ENCODE measurements at places on chromosomes 2 and 18.

DNA sequence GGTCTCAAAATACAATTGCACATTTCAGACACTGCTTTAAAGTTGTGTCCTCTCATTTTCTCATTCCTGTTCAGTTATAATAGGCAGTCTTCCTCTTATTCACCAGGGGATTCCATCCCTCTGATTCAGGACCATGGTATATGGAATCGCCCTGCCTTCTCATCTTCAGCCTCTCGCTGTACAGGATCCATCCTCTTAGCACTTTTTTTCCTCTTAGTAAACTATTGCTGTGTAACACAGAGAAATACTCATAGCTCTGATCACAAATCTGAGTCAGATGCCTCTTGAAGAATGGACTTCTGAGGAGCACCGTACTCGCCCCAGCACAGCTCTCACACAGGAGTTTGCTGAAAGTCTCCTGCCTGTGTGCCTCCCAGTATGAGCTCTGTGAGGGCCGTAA lies 11.3 kb downstream of the RMP24 start:
- no peak for DNase-seq

- DNase-seq = no peak
Measured at GRCh38 chr2:74768401-74768914, 65.5 kb upstream of the HK2 start.

- DNase-seq = peak; percentile 25
Measured at GRCh38 chr2:63049211-63049969, 1.2 kb upstream of the OTX1 start.

GRCh38 chr2:24659862-24660261 lies 133.3 kb downstream of the PTRHD1 start:
- DNase-seq = no peak

DNA sequence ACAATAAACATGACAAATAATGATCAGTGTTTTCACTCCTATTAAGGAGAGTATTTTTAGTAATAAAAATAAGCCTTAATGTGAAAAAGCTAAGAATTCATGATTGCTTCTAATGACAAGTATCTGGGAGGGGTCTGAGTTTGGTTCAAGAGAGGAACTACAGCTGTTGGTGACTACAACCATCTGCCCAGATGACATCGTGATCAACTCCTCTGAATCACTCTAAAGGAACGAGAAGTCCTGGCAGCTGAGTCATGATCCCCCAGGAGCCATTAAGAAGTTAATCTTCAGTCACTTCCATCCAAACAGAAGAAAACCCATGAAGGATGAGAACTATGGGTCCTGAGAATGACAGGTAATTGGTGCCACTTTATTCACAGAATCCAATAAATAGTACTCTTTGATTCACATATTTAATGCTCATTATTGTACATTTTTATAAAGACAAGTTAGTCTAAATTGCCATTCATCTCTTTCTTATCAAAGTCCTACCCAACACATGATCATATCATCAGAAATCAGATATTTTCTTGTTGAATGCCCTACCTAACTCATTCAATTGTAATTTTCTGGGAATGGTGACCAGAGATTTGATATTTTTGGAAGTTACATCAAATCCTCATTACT lies 6.8 kb downstream of the TFPI start:
- no peak for DNase-seq

GRCh38 chr2:9213477-9214051 lies 7.0 kb downstream of the ASAP2 start:
- no peak for DNase-seq

- DNase-seq = no peak
Measured at GRCh38 chr2:10017313-10017941, 25.9 kb upstream of the KLF11 start.

DNA sequence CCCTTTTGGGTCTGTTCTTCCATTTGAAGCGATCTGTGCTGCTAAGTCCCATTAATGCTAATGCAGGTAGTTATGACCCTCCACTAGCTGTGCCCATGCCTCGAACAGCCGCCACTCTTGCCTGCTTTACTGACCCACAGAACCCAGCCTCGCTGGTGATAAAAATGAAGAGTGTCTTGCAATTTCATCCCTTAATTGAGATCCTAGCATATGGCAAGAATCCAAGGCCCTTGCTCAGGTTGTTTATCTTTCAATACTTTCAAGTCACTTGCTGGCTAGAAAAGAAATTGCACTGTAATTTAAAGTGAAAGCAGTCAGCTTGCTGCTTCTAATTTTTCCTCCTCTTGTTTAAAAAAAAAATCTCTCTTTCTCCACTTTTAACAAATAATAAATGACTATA lies 73.6 kb downstream of the ZNF521 start:
- DNase-seq = no peak

DNA sequence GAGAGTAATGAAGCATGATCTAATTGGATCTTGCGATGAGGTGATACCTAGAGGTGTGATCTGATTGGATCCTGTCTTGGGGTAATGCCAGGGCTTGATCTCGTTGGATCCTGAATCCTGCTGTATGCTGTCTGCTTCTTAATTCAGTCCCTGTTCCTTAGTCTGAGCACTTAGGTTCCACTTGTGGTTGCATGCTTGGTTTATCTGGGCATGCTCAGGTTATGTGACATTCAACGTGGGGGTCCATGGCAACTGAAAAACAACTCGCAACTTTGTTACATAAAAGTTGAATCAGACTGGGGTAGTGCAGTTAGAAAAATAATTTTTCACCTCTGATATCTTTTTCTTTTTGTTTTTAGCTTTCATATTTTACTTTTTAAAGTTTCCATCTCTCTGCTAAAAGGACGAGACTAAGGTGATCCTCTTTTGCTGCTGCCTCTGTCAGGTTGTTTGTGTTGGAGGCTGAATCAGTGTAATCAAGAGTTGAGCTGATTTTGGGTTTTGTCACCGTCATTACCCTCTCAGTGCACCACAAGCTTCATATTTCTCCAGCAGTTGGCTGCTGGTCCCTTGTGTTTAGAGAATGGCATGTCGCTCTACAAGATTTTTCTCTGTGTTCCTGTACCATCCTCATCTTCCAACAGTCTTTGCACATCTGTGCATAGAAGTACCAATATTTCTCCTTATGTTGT lies 67.9 kb downstream of the NCOA1 start:
- no peak for DNase-seq

DNA sequence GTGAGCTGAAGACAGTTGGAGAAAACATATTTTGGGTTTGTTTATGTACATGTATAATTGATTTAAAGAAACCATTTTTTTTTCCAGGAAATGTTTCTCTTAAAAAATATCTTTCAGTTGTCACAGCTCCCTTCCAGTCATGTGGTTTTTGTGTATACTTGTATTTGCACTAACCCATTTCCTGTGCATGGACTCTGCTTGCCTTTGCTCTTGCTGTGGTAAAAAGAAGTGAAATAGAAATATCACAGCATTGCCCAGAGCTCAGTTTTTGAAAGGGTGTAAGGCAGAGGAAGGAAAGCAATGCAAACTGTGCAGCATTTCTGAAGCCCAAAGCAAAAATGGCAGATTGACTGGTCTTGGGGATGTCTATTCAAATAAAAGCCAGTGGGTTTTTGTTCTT lies 10.4 kb upstream of the DOCK10 start:
- DNase-seq = peak; percentile 33

DNA sequence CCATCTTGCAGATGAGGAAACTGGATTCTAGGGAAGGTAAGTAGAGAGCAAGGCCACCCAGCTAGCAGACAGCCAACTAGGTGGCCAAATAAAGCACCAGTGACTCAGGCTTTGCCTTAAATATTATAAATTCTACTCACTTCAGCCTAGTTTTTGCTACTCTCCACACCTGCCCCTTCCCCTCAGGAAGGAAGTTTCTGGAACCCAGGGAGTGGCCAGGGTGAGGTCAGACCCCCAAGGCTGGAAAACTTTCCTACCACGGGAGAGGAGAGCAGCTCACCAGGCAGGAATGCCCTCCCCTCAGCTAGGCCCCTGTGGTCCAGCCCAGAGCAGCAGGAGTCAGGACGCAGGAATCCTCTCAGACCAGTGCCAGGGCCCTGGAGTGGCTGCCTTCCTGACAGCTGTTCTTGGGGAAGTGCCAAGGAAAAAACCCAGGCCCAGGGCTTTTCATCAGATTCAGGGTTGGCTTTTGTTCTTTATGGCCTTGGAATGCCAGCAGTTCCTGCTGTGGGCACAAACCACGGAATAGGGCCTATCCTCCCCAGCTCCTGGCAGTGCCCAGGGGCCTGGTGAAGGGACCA lies 5.1 kb upstream of the PAX8 start:
- DNase-seq = no peak

- no peak for DNase-seq
Measured at GRCh38 chr18:54739476-54739875, 88.8 kb upstream of the RAB27B start.

DNA sequence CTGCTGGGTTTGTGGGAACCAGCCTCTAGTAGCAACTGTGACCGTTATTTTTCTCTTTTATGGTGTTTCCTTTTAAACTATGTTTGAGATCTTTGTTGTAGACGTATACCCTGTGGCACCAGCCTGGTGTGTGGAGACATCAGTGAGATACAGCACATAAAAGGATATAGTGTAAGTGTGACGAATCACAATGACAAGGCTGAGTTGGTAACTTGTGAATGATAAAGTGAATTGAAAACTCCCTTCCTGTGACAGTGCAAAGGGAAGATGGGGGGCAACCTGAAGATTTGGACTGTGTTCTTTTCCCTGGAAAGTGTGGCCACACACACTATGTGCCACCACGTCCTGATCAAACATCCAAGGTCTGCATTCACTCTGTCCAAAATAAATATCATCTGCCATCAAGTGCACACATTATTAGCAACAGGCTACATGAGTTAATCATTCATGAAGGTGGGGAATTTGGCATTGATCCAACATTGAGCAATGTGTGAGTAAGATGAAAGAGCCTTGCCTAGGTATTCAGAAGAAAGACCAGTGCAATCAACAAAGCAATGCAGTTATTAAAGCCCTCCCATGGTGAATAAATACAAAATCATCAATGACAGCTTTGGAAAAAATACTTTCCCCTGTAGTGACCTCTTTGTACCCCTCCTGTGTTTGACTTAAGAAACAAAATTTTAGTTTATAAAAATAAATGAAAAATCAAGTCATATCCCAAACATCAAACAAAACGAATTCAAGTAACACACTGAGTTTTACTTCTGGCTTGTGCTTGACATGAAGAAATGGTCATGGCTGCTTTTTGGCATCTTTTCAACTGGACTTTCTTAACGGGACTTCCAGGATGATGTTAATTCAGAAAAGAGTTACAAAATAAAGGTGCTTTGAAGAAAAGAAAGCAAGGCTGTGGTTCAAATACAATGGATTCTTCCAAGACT lies 1280.5 kb upstream of the ZEB2 start:
- no peak for DNase-seq

- DNase-seq = peak; percentile 30
Measured at GRCh38 chr2:143564419-143564818, 435.2 kb downstream of the ARHGAP15 start.

All from GM20000 (cell line).